Activated CD8-positive, alpha-beta T cell treated with anti-CD3 and anti-CD28 coated beads for 36 hours (primary cell): ENCODE measurements at places on chromosomes 4 and X.

GRCh38 chr4:156053174-156053573, 99.5 kb upstream of the CTSO start:
- DNase-seq, result no peak

DNA sequence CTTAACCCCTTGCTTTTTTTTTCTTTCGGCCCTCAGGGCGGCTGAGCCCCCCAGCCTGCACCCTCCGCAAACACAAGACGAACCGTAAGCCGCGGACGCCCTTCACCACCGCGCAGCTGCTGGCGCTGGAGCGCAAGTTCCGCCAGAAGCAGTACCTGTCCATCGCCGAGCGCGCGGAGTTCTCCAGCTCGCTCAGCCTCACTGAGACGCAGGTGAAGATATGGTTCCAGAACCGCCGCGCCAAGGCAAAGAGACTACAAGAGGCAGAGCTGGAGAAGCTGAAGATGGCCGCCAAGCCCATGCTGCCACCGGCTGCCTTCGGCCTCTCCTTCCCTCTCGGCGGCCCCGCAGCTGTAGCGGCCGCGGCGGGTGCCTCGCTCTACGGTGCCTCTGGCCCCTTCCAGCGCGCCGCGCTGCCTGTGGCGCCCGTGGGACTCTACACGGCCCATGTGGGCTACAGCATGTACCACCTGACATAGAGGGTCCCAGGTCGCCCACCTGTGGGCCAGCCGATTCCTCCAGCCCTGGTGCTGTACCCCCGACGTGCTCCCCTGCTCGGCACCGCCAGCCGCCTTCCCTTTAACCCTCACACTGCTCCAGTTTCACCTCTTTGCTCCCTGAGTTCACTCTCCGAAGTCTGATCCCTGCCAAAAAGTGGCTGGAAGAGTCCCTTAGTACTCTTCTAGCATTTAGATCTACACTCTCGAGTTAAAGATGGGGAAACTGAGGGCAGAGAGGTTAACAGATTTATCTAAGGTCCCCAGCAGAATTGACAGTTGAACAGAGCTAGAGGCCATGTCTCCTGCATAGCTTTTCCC, 3.4 kb downstream of the MSX1 start:
- no peak for DNase-seq

DNA sequence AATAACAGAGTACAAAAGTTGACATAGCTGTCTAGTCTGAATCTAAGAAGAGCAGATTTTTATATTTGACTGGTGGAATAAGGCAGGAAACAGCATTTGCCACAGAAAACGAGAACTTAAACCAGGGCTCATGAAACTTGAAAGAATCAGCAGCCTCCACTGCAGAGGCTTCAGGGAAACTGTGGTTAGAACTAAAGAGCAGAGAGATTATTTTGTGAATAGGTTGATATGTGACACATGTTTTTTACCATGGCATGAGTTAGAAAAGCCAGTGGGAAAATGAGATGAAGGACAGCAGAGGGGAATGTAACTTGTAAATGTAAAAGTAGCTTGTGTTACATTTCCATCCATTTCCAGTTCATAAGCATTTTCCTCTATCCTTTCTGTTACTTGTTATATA, 63.7 kb upstream of the CAMK2D start:
- DNase-seq, result peak; percentile 63

DNA sequence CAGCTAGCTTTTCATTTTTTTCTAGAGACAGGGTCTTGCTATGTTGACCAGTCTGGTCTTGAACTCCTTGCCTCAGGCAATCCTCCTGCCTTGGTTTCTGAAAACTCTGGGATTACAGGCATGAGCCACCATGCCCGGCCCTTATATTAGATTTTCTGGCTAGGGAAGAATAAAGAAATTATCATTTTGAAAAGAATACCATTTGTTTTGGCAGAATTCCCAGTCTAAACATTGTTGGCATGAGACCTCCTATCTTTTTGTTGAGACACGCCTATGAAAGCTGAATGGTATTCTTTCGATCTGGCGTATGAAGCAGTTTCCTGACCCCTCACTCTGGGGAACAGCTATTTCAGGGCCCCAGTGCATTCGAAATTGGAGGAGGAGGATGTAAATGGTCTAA, 107.0 kb downstream of the REPS2 start:
- no peak for DNase-seq

- no peak for DNase-seq
These were observed 417 bp downstream of the PPP2R2C start for GRCh38 chr4:6472008-6472386.

- no peak for DNase-seq
These were observed 88.0 kb downstream of the FNIP2 start for GRCh38 chr4:158856852-158857251.

DNA sequence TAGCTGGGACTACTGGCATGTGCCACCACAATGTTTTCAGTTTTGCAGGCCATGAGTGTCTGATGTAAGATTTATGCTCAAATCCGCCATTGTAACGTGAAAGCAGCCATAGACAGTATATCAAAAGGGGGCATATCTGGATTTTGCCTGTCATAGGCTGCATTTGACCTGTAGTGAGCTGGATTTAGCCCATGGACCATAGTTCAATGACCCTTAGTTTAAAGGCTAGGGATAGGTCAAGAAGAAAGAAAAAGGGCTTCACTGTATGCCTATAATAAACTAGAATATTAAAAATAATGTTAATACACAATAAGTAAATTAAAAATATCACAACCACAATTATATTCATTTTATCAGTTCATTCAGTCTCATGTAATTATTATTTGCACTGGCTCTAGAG, 181.8 kb downstream of the STIM2 start:
- no peak for DNase-seq

- no peak for DNase-seq
These were observed 78.3 kb downstream of the FIP1L1 start for GRCh38 chr4:53455766-53456165.

- DNase-seq, result no peak
These were observed 8.1 kb downstream of the COQ2 start for GRCh38 chr4:83276299-83277040.

DNA sequence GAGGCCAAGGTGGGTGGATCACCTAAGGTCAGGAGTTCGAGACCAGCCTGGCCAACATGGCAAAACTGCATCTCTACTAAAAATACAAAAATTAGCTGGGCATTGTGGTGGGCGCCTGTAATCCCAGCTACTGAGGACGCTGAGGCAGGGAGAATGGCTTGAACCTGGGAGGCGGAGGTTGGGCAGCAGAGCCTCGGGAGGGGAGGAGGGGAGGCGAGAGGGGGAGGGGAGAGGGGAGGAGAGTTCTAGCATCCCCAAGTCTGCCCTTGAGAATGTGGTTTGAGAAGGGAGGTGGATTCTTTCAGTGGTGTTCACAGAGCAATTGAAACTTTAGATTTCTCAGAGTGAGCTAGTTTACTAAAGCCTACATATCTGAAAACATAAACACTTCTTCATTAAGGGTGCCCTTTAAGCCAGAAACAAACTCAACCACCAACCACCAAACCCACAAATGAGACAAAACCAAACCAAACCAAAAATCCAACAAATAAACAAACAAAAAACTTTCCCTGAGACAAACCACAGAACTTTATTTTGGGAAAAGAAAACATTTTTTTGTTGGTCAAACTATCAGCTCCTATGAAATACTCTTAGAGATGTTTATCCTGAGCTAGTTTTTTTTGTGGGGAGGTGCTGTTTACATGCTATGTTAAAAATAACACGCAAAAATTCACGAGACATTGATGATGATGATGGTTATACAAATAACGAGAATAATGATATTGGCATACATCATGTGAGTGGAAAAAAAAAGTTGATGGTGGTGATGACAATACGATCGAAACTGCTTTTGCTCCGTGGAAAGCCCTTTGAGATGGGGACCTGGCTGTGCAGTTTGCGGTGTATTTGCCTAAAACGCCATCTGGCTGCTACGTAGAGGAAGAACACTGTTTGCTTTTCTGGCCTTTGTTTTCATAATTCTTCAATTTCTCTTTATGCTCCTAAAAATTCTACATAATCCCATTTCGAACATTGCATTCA, 98.2 kb upstream of the PRKX start:
- DNase-seq, result peak; percentile 59

GRCh38 chrX:151370906-151371305, 26.1 kb upstream of the VMA21 start:
- DNase-seq, result peak; percentile 34

GRCh38 chr4:48409203-48409602, 67.9 kb downstream of the SLAIN2 start:
- DNase-seq, result no peak

- no peak for DNase-seq
These were observed 28.9 kb upstream of the TLL1 start for GRCh38 chr4:165844161-165844560.

DNA sequence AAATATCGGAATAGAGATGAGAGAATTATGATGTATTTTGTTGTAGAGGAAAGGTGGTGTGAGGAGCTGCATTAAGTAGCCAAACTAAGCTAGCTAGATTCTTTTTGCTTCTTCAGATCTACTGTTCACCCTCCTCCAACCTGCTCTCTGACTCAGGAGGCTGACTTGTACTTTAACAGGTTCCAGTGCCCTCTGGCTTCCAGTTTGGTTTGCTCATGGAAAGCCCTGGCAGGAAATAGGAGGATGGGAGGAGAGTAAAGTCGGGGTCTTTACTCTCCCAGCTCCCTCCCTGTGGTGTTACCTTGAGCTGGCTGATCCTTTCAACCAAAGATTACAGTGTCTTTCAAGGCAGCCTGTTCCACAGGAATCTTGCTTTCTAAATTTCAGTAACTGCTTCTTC, 277.0 kb upstream of the EDA2R start:
- DNase-seq, result no peak

DNA sequence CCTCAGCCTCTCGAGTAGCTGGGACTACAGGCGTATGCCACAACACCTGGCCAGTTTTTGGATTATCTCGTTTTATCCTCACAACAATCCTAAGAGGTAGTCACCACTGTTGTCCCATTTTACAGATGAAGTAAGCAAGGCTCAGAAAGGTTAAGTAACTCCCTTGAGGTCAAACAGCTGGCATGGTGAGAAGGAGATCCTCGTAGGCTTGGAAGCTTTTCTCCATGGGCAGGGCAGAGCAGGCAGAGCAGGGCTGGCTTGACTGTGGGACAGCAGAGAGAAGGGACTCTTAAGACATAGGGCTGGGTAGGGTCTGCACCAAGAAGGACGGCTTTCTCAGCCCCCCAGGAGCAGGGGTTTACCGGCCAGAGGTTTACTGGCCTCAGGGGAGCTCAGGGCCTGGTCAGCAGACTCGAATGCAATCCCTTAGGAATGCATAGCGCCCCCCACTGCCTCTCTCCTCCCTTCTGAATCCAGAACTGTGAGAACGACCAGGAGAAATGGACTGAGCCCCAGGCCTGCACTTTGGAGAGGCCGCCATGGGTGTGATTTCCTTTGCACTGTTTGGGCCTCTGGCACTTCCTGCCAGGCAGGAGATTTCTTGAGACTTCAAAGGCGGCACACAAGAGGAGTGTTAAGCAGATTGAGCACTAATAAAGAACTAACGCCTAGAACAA, 14.0 kb upstream of the CDKN2AIP start:
- peak; percentile 41 for DNase-seq

DNA sequence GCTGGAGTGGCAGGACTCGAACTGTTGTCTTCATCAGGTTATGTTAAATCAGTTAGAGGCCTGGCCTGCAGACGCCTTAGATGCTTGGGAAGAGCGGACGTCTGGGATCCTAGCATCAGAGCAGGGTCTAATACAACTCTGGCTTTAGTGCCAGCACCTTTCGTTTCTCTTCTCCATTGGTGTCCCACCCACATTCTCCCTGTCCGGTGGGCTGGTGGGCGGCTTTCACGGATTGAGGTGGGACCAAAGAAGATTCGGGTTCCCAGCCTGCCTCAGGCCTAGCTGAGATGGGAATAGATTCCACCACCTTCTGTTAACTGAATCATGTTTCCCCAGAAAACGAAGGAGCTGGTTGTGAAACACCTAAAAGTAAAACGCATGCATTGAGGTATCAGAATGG, 939 bp downstream of the PDK3 start:
- DNase-seq, result no peak

GRCh38 chr4:147409350-147409749, 71.5 kb upstream of the EDNRA start:
- DNase-seq, result no peak

GRCh38 chr4:109729117-109729717, 653 bp downstream of the PLA2G12A start:
- peak; percentile 52 for DNase-seq

DNA sequence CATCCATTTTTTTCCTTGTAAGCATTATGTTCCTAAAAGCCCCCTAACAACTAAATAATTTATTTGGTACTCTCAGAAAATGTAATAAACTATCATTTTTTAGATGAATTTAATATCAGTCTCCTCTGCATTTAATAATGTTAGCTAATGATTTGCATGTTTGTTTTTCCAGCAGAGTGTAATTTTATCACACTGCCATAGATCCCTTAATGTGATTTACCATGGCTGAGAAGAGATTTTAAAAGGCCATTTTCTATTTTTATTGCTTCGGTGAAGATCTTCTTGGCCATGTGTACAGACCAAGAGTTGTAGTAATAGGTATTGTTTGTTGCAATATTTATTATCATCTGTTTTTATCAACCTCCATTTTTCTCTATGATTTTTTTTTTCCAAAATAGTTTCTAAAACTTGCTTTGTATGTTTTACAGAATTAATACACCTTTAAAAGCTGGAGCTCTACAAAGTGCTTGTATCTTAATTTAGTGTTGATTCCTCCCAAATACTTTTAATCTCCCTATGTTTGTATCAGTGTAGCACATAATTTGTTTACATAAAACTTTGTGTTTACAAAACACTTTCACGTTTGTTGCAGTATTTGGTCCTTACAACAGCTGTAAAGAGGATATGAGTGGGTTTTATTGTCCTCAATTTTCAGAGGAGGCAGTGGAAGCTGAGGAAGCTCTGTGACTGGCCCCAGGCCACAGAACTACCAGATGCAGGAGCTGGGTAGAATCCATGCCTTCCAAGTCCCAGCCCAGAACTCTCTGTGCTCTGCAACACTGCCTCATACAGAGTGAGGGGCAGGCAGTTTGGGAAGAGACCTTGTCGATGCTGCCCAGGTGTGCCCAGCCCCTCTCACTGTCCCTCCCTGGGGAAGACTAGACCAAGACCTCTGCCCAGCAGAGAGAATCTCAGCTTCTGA, 58.1 kb downstream of the FAM114A1 start:
- no peak for DNase-seq

- no peak for DNase-seq
These were observed 244.2 kb upstream of the MAB21L2 start for GRCh38 chr4:150337734-150338133.

GRCh38 chr4:38665551-38666411, 1.8 kb downstream of the KLF3 start:
- DNase-seq, result no peak

DNA sequence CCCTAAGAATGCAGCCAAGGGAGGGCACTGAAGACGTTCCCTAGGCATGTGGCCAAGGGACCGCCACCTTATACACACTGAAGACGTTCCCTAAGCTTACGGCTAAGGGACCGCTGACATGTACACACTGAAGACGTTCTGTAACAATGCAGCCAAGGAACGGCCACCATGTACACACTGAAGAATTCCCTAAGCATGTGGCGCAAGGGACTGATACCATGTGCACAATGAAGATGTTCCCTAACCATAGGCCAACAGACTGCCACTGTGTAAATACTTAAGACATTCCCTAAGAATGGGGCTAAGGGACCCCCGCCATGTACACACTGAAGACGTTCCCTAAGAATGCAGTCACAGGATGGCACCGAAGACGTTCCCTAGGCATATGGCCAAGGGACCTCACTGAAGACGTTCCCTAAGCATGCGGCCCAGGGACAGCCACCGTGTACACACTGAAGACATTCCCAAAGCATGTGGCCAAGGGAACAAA, 36.1 kb downstream of the DHRSX start:
- DNase-seq, result no peak
